H4 (cell line): ENCODE measurements at places on chromosomes 12 and 14. TPM values are rescaled to one million over a fixed set of nuclear protein-coding genes. Genes with fewer than 3 reads are reported as not detected.

TPPP2 gene
- total RNA-seq = not detected in 2 replicates

HOXC6 gene
- 0.27 TPM in 2 replicates for total RNA-seq

- DNase-seq = no peak
Measured at GRCh38 chr14:54669721-54670561, 103.0 kb downstream of the SAMD4A start.

GRCh38 chr14:41558490-41558889, 48.2 kb upstream of the LRFN5 start:
- DNase-seq = no peak

GALNT16 gene
- 0.47 and 0.52 TPM in 2 replicates for total RNA-seq

GRCh38 chr14:61499991-61500390, 178.6 kb downstream of the PRKCH start:
- DNase-seq = no peak
